ENCODE measurements at places on chromosomes 5 and 9.

DNA sequence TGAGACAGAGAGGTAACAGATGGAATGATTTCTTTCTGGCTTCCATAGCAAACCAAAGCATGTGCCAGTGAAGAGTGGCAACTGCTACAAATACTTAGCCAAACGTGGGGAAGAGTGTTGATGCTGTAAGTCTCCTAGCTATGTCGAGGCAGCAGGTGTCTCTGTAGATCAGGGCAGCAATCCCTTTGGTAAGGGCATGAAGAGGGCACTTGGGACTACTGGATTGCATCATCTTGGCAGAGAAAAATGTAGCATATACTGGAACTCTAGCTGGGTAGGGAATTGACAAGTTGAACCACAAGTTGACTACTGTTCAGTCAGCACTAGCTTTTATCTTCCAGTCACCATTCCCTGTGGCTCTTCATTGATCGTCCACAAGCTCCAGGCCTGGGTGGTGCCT lies 75.8 kb downstream of the GHR start:
- no peaks in the 10 kb centered on the region for H3K4me1 ChIP-seq
- no peak overlapping the region for H3K4me3 ChIP-seq
- peaks cover 1% of the 10 kb centered on the region for H3K27me3 ChIP-seq

- H3K27ac ChIP-seq = no peak overlapping the region
- H3K4me3 ChIP-seq = no peak overlapping the region
- H3K27me3 ChIP-seq = peaks cover 11% of the 10 kb centered on the region
- H3K4me1 ChIP-seq = peaks cover 12% of the 10 kb centered on the region
- DNase-seq = no peak
These were observed 63.9 kb downstream of the MAT2B start for GRCh38 chr5:163569284-163569683.

GRCh38 chr9:79446523-79447307 lies 125.0 kb upstream of the TLE4 start:
- no peak overlapping the region for H3K27ac ChIP-seq
- no peak overlapping the region for H3K4me3 ChIP-seq
- no peaks in the 10 kb centered on the region for H3K4me1 ChIP-seq
- no peaks in the 10 kb centered on the region for H3K36me3 ChIP-seq
- no peaks in the 10 kb centered on the region for H3K27me3 ChIP-seq

- peaks cover 2% of the 10 kb centered on the region for H3K4me1 ChIP-seq
- DNase-seq = no peak
- no peak overlapping the region for H3K4me3 ChIP-seq
These were observed 23.3 kb downstream of the DMRT2 start for GRCh38 chr9:1073497-1073896.

DNA sequence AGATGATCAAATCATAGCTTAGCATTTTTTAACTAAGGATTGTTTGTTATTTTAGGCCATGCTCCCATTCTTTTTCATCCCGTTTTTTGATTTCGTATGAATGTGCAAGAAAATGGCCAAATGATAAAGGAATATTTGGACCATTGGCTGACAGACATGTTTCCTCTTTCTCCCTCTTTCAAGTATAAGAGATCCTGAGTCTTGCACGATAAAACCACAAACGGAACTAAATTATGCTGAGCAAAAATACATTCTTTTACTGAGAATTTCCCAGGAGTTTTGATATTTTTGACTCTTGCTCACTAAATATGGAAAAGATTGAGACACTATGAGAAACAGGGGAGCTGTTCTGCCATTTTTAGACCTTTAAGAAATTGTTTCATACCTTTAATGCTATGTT lies 90.4 kb upstream of the KLF9 start:
- no peak overlapping the region for H3K4me3 ChIP-seq
- no peak for DNase-seq
- no peaks in the 10 kb centered on the region for H3K4me1 ChIP-seq
- no peaks in the 10 kb centered on the region for H3K36me3 ChIP-seq
- no peak overlapping the region for H3K27ac ChIP-seq

GRCh38 chr5:31408814-31409213 lies 123.1 kb downstream of the DROSHA start:
- peaks cover 36% of the 10 kb centered on the region for H3K36me3 ChIP-seq
- H3K4me1 ChIP-seq = no peaks in the 10 kb centered on the region
- H3K27ac ChIP-seq = no peak overlapping the region
- H3K4me3 ChIP-seq = no peak overlapping the region
- H3K27me3 ChIP-seq = no peaks in the 10 kb centered on the region

DNA sequence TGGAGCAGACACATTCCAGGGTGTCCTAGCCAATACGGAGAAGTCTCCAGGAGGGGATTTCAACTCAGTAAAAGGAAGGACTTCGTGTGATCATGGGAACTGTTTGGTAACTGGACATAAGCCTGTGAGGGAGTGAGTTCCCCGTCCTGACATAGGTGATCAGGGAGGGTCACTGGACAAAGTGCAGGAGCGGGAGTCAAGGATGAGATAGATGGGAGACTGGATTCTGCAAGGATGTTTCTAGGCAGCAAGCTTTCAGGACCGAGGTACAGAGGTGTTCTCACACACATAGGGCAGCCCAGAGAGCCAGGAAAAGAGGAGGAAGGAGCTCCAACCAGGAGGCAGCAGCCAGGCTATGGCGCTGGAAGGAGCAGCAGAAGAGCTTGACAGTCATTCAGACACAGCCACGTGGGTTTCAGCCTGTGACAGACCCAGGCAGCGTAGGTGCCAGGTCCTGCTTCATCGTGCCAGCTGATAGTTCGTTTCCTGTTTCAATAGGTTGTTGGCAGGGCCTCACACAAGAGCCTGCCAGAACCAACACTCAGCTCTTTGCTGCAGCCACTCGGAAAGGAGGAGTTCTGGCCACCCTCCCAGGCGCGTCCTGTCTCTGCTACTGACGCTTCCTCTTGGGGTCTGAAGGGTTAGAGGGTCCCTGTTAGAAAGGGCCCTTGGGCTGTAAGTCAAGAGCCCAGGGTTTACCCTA lies 84.1 kb downstream of the AMBP start:
- no peak overlapping the region for H3K27ac ChIP-seq
- no peak for DNase-seq
- H3K27me3 ChIP-seq = peaks cover 1% of the 10 kb centered on the region
- H3K4me1 ChIP-seq = peaks cover 10% of the 10 kb centered on the region
- H3K36me3 ChIP-seq = no peaks in the 10 kb centered on the region
- H3K4me3 ChIP-seq = no peak overlapping the region

DNA sequence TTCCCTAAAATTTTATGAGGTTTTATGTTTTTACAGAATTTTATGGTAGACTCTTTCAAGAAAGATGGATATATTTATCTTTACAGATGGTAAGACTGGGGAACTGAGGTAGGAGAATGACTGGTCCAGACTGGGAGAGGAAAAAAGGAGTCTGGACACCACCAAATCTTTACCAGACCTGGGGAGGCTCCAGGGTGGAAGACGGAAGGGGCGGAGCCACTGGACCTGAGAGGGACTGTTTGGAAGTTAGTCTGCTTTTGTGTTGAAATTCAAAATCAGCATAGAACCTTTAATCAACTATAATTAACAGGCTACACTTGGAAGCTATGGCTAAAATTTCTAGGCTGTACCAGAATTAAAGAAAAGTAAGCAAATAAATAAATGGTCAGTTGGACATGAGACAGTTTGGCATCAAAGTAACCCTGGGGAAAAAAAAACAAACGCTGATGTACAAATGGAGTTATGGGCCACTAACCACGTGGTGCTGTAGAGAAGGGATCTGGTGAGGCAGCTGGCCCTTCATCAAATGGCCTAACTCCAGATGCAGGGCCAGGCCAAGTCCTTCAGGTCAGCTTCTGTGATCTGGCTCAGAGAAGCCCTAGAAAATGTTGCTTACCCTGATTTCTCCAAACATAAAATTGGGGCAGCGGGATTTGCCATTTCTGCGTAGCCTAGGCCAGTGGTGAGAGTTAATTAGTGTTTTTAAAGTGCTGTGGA lies 155.1 kb downstream of the ARSB start:
- peaks cover 15% of the 10 kb centered on the region for H3K4me1 ChIP-seq
- peak overlapping the region; percentile 4 for H3K27ac ChIP-seq
- H3K36me3 ChIP-seq = peaks cover 10% of the 10 kb centered on the region
- H3K27me3 ChIP-seq = no peaks in the 10 kb centered on the region
- DNase-seq = no peak

DNA sequence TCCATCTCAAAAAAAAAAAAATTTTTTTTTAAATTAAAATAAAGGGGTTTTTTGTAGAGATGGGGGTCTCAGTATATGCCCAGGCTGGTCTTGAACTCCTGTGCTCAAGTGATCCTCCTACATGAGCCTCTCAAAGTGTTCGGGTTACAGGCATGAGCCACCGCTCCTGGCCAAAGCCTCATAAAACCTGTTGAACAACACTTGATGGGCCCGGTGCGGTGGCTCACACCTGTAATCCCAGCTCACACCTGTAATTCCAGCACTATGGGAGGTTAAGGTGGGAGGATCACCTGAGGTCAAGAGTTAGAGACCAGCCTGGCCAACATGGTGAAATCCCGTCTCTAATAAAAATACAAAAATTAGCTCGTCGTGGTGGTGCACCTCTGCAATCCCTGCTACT lies 7.7 kb upstream of the NPM1 start:
- no peak overlapping the region for H3K27ac ChIP-seq
- H3K36me3 ChIP-seq = no peaks in the 10 kb centered on the region
- no peak overlapping the region for H3K4me3 ChIP-seq
- H3K27me3 ChIP-seq = no peaks in the 10 kb centered on the region

- DNase-seq = no peak
- H3K27ac ChIP-seq = no peak overlapping the region
- H3K27me3 ChIP-seq = peaks cover 2% of the 10 kb centered on the region
- H3K4me3 ChIP-seq = no peak overlapping the region
These were observed 368.0 kb upstream of the IRX2 start for GRCh38 chr5:3119435-3119834.

GRCh38 chr5:134879456-134879855 lies 5.3 kb downstream of the TXNDC15 start:
- no peaks in the 10 kb centered on the region for H3K27me3 ChIP-seq
- H3K4me1 ChIP-seq = peaks cover 32% of the 10 kb centered on the region
- H3K36me3 ChIP-seq = peaks cover 10% of the 10 kb centered on the region
- no peak for DNase-seq
- no peak overlapping the region for H3K27ac ChIP-seq

GRCh38 chr9:114072184-114073140 lies 5.6 kb downstream of the AMBP start:
- no peak overlapping the region for H3K4me3 ChIP-seq
- DNase-seq = no peak
- H3K36me3 ChIP-seq = no peaks in the 10 kb centered on the region
- no peak overlapping the region for H3K27ac ChIP-seq
- no peaks in the 10 kb centered on the region for H3K4me1 ChIP-seq

DNA sequence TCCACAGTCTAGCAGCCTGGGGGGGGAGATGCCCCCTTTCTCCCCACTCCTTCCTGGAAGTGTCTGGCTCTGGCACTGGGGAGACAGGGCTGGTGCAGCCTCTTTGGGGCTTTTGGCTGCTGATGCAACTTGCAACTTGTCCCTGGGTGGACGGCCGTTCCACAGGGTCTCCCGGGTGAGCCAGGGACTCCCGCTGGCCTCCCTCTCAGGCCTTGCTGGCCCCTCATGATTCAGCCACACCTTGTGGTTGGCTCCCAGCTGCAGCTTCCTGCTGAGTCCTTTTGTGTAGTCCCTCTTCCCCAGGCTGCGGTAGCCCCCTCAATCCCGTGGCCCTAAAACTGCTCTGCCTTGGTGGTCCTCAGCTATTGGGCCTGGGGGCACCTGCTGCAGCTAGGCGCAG lies 283.5 kb downstream of the PBX3 start:
- no peak overlapping the region for H3K27ac ChIP-seq
- no peak overlapping the region for H3K4me3 ChIP-seq
- H3K27me3 ChIP-seq = peaks cover 17% of the 10 kb centered on the region
- no peak for DNase-seq

Data from memory B cell (primary cell).